ENCODE measurements at places on chromosomes 13 and 19.

DNA sequence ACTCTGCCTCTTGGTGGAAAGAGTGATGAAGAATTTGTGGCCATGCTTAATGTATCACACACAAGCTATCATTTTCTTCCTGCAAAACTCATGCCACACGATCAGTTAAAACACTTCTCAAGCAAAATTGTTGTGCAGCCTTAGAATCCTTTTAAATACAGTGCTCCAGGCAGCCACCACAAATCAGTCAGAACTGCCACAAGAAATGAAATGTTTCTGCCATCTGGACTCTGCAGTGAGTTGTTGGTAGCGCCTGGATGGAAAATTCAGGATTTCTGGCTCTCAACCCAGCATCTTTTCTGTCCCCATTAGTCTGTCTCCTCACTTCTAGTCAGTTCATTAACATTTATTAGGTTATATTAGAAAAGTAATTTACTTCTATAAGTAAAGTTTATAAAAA, 179.5 kb downstream of the GPC6 start:
- H3K4me3 ChIP-seq = no peak overlapping the region
- no peaks in the 10 kb centered on the region for H3K4me1 ChIP-seq
- no peaks in the 10 kb centered on the region for H3K36me3 ChIP-seq
- H3K27ac ChIP-seq = no peak overlapping the region
- DNase-seq = no peak

- no peak overlapping the region for H3K4me3 ChIP-seq
- DNase-seq = no peak
- H3K27ac ChIP-seq = no peak overlapping the region
- H3K27me3 ChIP-seq = no peaks in the 10 kb centered on the region
- peaks cover 21% of the 10 kb centered on the region for H3K4me1 ChIP-seq
Measured at GRCh38 chr13:47521890-47522487, 479.1 kb downstream of the SUCLA2 start.

GRCh38 chr13:49412749-49413148, 31.1 kb downstream of the CAB39L start:
- H3K4me1 ChIP-seq = peaks cover 5% of the 10 kb centered on the region
- DNase-seq = peak; percentile 2
- H3K27ac ChIP-seq = no peak overlapping the region
- H3K36me3 ChIP-seq = no peaks in the 10 kb centered on the region
- no peaks in the 10 kb centered on the region for H3K27me3 ChIP-seq

GRCh38 chr13:75740031-75740430, 103.9 kb downstream of the LMO7 start:
- no peaks in the 10 kb centered on the region for H3K36me3 ChIP-seq
- DNase-seq = no peak
- no peak overlapping the region for H3K27ac ChIP-seq
- no peak overlapping the region for H3K4me3 ChIP-seq
- no peaks in the 10 kb centered on the region for H3K4me1 ChIP-seq
- no peaks in the 10 kb centered on the region for H3K27me3 ChIP-seq

GRCh38 chr19:8615813-8616596, 5.5 kb upstream of the ADAMTS10 start:
- H3K4me1 ChIP-seq = no peaks in the 10 kb centered on the region
- no peak overlapping the region for H3K4me3 ChIP-seq
- H3K27ac ChIP-seq = no peak overlapping the region
- H3K36me3 ChIP-seq = no peaks in the 10 kb centered on the region
- peak; percentile 66 for DNase-seq
- no peaks in the 10 kb centered on the region for H3K27me3 ChIP-seq

GRCh38 chr13:49098198-49098597, 121.9 kb upstream of the MLNR start:
- no peaks in the 10 kb centered on the region for H3K4me1 ChIP-seq
- DNase-seq = no peak
- H3K27ac ChIP-seq = no peak overlapping the region
- H3K36me3 ChIP-seq = no peaks in the 10 kb centered on the region

DNA sequence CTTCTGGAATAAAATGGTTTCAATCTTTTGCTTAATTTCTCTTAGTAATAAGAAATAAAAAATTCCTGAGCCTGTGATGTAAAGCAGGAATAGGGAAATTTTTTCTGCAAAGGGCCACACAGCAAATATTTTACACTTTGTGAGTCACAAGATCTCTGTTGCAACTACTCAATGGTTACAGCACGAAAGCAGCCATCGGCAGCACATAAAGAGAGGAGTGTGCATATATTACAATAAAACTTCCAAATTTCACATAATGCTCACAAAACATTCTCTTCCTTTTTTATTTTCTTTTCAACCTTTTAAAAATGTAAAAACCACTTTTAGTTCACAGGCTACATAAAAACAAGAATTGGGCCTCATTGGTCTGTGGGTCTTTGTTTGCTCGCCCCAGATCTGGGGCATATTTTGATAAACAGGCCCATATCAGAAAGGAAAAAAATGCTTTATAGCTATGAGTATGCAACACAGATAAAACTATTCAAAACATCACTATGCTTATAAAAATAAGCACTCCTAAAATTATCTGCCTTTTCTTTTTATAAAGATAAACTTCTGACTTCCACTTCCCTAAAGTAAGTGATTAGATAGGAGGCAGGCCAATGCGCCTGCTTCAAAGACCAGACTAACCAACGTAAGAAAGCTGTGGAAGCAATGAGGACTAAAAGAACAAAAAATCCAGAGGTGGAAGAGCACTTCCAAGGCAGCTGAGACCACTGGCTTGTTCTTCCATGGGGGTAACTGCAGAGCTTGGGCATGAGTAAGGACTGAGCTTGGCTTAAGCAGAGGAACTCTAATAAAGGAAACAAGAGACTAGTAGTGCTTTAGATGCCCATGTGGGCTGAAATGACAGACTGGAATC, 26.5 kb downstream of the MYCBP2 start:
- no peak for DNase-seq
- no peaks in the 10 kb centered on the region for H3K27me3 ChIP-seq
- peaks cover 4% of the 10 kb centered on the region for H3K36me3 ChIP-seq
- H3K4me3 ChIP-seq = no peak overlapping the region

DNA sequence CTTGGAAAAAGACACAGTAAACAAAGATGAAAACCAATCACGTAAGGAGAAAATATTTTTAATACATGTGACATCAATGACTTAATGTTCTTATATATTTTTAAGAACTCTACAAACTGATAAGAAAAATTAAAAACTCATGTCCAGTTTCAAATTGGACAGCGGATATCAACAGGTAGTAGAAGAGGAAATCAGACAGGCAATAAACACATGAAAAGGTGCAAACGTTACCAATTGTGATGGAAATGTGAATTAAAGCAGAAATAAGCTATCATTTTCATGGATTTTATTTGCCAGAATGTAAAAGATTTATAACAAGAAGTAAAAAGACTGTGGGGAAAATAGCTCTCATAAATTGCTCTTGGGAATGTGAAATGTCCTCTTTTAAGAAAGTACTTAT, 382.3 kb downstream of the DLEU7 start:
- H3K4me1 ChIP-seq = no peaks in the 10 kb centered on the region
- H3K4me3 ChIP-seq = no peak overlapping the region
- DNase-seq = no peak
- no peaks in the 10 kb centered on the region for H3K36me3 ChIP-seq
